ENCODE measurements at places on chromosomes 6 and 20.
A peak's percentile ranks its signal among the peaks of the same experiment; 100 is the strongest.

DNA sequence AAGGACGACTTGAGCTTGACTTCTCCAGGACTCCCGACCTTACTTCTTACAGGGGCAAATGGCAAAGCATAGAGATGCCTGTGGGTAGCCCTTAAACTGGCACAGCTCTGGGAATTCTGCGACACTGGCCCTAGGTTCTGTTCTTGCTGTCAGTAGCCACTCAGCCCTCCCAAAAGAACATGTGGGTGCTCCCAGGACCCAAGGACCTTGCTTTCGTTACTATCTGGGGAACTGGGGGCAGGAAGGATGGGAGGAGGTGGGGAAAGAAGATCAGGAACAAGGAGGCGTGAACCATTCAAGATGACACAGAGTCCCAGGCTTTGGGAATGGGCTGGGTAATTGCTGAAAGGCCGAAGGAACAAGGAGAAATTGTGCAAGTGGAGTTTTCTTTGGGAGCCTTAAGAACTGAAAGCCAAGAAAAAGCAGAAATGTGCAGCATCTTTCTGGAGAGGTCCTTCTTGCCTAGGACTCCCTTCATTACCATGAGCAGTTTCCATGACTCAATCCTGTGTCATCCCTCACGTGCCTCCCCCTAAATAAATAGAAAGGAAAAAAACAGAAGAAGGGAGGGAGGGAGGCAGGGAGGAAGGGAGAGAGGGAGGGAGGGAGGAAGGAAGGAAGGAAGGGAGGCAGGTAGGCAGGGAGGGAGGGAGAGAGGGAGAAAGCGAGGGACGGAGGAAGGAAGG lies 284.6 kb upstream of the FOXQ1 start:
- peak; percentile 66 for DNase-seq

DNA sequence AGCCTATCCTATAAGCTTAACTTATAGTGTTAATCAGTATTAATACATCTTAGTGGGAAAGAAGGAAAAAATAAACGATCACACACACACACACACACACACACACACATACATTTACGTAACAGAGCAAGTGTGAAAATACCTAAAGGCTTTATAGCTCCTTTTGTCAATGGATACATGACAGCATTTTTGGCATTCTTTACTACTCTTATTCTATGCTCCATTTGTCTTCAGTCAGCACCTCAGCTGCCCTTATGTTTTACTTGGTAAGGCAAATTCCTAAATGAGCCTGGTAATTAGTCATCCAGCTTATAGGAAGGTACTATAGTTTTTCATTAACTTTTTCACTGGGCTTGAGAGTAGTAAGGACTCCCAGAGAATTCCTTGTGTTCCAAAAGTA lies 25.1 kb upstream of the SLC17A3 start:
- no peak for DNase-seq

DNA sequence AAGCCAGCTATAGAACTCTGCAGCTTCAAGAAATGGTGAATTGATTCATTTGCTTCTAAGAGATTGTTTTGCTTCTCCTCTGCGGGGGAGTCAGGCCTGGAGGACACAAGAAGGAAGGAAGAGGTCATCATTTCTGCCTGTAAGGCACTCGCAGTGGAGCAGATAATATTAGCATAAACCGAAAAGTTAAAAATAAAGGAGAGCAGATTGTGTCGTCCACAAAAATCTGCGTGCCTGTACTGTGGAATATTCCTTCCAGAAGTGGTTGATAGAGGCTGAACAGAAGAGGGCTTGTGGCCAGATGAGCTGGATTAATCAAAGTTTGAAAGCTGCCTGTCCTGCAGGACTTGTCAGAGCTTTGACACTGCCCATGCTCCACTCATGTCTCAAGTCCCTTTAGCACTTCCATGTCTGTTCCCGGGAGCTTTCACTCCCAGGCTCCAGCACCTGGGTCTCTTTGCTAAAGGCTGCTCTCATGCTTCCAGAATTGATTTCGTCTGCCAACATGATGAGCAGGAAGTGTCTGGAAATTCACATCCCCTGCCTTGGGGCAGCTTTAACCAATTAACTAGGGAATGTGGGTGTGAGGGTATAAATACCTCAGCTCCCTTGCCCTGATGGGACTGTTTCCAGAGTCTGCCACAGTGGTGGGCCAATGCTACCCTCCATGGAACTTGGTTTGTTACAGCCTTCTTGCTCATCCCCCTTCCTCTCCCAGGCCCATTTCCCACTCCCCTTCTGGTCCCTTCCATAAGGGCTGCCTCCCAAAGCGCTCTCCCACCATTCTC lies 65.1 kb upstream of the STX16 start:
- DNase-seq = no peak

DNA sequence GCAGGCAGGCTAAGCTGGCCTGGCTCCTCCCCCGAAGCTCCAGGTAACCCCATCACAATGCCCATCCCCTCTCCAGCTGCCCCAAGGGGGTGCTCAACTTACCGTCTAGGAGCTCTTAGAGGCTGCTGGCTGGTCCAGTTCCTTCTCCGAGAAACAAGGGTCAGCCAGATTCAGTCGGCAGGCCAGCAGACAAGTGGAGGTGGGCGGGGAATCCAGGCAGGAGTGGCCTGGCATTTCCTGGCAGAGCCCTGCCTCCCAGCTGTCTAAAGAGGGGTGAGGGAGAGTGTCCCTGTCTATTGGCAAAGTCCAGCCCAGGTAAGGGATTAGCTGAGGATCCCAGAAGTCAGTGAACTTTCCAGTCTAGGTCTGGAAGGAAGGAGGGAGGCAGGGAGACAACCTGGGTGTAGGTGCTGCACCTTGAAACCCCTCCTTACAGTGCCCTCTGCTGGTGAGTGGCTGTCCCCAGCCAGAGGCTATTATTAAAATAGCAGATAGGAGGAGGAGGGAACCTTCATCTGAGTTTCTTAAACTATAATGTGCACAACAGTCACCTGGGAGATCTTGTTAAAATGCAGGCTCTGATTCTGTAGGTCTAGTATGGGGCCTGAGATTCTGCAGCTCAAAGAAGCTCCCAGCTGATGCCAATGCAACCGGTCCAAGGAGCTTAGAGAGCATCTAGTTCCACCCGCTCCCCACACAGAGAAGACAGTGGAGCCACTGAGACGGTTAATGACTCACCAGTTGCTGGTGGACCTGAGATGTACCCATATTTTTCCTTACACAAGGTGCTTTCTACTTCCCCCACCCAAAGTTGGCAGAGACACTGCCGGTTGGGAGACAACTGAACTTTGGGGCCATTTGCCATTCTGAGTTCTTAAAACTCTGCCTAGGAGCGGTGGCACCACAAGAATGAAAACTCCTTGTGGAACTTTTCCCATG lies at the start of gene UNC5CL:
Gene UNC5CL (minus strand): TSS at position 162 of the 939 bp plus-strand sequence. CDS start 4,147 bp downstream, outside the sequence.
- peak; percentile 33 for DNase-seq

DNA sequence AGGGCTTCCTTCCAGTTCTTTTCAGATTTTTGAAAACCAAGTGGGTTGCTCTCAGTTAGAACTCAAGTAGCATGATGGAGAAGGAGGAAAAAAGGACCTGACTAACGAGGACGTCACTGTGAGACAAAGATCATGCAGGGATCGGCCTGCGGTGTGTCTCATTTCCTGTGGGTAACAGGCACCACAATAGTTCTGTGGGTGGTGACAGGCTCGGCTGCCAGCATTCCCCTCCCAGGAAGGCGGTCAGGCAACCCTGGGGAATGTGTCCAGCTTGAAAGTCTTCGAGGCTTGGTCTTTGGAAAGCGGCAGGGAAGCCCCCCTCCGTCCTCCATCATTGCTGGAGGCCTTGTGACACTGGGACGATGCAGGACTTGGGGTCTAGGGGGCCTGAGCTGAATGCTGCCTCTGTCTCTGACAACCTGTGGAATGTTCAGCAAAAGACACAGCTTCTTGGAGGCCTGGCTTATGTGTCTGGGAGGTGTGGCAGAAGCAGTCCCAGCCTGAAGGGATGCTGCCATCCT lies 121.0 kb downstream of the BCAS1 start:
- peak; percentile 96 for DNase-seq

DNA sequence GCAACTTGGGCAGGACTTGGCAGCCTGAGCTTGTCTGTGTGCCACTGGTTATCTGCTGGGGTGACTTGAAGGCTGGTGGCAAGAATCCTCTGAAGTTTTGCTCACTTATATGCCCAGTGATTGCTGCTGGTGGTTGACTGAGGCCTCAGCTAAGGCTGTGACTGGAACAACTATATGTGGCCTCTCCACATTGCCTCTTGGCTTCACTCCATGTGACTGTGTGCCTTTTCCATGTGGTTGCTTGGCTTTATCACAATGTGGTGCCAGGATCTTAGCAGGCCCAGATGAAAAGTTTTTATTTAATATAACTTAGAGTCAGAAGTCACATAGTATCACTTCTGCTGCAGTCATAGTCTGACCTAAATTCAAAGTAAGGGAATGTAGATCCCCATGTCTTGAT lies 104.5 kb downstream of the ADAT2 start:
- no peak for DNase-seq

DNA sequence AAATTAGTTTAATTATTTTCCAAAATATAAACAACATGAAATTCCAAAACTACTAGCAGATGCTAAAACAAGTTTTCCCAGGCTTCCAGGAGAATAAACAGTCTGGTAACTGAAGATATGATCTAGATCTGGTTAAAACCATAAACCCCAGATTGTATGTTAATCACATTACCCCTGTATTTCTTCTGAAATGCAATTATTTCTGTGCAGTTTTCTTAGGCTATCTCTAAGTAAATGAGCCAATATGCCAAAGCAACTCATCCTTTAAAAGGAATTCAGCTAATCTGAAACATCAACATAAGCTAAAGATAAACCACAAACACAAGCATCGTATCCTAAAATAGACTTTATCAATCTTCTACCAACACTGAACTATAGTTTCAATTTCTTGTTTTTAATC lies 44.6 kb upstream of the SENP6 start:
- DNase-seq = no peak

- no peak for DNase-seq
Measured at GRCh38 chr20:64136004-64136710, 28.1 kb upstream of the MYT1 start.

GRCh38 chr6:163127587-163127986 lies 286.9 kb upstream of the QKI start:
- DNase-seq = no peak

- no peak for DNase-seq
Measured at GRCh38 chr6:99416892-99417767, 8.0 kb downstream of the PNISR start.

GRCh38 chr6:37535428-37535758 lies 35.7 kb upstream of the CCDC167 start:
- DNase-seq = no peak

Measured in A172 (cell line).